Stimulated activated CD4-positive, alpha-beta T cell treated with anti-CD3 and anti-CD28 coated beads, Interleukin-1b, Interleukin-23, amount 100 ng/mL, for 48 hours (primary cell): ENCODE measurements at places on chromosomes 11 and 22.

GRCh38 chr11:2308713-2309112 lies 6.9 kb downstream of the TSPAN32 start:
- no peak for DNase-seq

GRCh38 chr11:103624708-103625623 lies 411.5 kb upstream of the DDI1 start:
- DNase-seq, result no peak

DNA sequence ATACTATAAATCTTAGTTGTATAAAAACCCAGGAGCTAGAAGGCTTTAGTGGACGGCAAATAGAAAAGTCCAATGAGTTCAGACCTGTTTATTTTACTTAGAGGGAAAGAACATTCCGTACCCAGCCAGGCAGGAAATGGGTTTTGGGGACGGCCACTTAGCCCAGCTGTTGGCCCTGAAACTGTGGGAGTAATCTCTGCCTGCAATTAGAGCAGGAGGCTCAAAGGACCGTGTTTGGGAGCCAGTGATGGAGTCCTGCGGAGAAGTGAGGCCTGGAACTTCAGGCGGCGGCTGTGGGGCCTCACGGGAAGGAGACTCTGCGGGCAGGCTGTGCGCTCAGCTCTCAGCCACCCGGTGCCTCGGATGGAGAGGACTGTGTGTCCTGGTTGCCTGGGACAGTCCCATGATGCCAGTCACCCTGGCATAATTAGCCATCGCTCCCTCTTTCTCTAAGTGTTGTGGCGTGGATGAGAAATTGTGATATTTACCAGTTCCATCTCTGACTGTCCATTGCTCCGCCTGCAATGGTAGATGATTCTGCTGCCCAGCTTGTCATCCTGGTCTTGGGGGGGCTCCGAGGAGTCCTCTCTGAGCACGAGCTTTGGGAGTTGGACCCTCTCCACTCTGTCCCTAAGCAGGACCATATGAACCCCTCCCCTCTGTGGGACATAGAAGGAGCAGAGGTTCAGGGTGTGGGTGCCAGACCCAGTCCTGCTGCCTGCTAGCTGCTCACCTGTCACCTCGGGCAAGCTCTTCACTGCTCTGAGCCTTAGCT lies 530.3 kb downstream of the TBC1D22A start:
- DNase-seq, result no peak

- DNase-seq, result no peak
Measured at GRCh38 chr22:39710380-39711150, 140.0 kb downstream of the CACNA1I start.

- no peak for DNase-seq
Measured at GRCh38 chr11:77823775-77824174, 2.8 kb downstream of the AAMDC start.

DNA sequence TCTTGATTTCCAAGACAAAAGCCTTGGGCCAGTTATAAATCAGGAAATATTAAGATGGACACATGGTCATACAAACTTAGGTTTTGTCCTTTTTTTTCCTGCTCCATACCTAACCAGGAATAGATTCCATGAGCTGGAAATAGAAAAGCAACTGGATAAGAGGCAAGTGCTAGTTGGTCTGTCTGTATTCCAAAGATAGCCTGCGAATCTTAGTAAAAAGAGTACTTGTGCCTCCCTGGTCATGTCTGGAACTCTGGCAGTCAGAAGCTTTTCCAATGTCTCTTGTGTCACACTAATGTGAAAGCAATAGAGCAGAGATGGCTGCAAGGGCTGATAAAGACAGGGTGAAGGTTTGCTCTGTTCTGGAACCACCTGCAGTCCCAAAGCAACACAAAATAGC lies 590.2 kb upstream of the ANO5 start:
- DNase-seq, result no peak

DNA sequence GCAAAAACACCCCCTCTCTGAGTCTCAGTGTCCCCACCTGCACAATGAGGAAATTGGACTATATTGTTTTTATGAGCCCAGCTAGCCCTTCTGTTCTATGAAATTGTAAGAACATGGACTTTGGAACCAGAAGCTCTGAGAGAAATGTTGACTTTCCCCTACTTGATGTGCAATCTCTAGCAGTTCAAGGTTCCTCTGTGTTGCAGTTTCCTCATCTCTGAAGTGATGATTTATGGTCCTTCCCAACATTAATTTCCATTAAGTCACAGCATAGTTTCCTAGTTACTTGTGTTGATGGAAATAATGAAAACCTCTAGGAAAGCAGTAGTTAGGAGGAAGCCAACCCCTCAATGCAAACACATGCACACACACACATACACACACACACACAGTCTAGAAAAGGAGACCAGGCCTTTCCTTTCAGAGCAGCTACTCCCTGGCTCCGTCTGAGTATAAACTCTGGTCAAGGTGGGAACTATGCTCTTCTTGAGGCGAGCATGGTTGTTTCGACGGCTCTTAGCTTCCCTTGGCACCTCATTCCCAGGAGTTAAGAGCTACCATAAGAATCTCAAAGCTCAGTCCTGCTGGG lies 518.4 kb downstream of the SOX6 start:
- DNase-seq, result no peak

DNA sequence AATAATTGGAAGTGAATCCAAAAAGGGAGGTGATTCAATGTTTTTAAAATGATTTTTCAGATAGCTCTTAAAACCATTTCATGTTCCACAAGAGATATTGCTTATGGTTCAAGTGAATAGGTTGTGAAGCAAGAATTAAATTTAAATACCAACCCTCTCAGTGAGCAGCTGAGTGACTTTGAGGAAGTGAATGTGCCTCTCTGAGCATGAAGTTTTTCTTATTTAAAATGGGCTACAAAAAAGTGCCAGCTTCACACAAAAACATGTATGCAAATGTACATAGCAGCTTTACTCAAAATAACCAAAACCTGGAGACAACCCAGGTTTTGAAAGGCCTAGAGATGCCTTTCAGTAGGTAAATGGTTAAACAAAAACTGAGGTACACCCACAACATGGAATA lies 35.5 kb upstream of the GAB4 start:
- DNase-seq, result no peak

GRCh38 chr22:19806213-19807160 lies 45.9 kb downstream of the TBX1 start:
- DNase-seq, result no peak

- no peak for DNase-seq
Measured at GRCh38 chr22:29811377-29811776, 26.7 kb downstream of the ASCC2 start.

DNA sequence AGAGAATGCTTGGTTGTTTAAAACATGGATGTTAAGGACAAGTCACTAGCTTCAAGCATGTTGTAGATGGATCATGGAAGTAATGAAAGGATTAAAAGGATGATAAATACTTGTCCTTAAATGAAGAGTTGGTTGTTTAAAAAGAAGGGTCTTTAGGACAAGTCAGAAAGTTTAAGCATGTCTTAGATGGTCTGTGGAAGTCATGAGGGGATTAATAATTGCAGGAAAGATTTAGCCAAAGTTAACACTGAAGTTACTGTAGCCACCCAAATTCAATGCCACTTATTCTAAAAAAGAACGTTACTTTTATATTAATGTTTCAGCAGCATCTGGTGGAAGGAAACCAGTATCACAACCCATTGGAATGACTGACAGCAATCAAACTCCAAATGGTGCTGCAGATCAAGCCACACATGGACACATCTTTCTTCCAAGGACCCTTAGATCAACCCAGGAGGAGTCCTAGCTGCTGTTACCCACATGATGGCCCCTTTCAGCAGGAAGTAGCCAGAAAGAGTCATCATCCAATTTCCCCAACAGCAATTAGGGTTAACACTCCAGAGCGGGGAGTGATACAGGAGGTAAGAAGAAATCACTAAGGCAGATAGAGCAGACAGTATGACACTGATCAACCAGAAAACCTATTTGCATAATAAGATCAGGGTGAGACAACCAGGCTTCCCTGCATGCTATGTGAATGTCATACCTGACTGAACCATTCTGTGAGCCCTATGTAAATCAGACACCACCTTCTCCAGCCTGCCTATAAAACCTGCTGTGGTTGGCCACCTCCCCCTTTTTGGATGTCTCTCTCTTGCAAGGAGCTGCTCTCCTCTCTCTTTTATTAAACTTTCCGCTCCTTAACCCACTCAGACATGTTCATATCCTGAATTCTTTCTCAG lies 88.4 kb upstream of the GNAZ start:
- DNase-seq, result no peak

- DNase-seq, result no peak
Measured at GRCh38 chr11:48123254-48123875, 93.2 kb upstream of the OR4B1 start.

GRCh38 chr11:20511982-20512381 lies 87.4 kb upstream of the SLC6A5 start:
- DNase-seq, result no peak

- DNase-seq, result no peak
Measured at GRCh38 chr11:74470526-74470925, 3.2 kb upstream of the KCNE3 start.

DNA sequence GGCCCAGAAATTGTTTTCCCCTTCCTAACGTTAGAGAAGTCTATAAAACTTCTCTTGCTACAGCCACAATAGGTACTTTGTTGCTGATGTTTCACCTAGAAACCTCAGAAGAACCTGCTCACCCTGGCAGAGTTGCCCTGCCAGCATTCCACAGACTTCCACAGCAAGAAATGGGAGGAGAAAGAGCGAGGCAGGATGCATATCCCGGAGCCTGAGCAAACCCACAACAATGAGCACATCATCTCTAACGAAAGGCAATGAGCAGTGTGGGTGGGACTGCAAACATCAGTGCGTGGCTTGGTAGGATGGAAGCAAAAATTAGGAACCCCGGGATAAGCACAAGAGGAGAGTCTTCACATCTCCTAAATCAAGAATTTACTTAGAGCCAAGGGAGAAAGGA lies 892.3 kb downstream of the OPCML start:
- DNase-seq, result no peak

GRCh38 chr11:120389693-120390584 lies 53.7 kb downstream of the ARHGEF12 start:
- no peak for DNase-seq

- no peak for DNase-seq
Measured at GRCh38 chr11:66915046-66915832, 42.9 kb downstream of the PC start.

DNA sequence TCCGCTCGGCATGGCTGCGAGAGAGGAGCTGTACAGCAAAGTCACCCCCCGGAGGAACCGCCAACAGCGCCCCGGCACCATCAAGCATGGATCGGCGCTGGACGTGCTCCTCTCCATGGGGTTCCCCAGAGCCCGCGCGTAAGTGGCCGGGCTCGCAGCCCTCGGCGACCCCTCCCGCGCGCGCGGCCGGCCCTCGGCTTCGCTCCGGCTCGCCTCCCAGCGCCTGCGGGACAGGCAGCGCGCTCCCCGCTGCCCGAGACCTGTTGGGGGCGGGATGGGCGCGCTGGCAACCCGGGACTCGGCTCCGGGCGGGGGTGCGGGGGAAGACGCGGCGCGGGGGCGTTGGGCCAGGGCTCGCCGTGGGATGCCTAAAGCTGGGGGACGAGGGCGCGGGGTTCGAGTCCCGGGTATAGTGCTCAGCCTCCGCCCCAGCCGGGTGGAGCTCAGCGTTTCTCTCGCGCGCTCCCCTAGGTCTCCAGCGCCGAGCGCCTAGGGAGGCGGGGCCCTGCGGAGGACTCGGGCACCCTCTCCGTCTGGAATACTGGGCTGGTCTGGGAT lies 630 bp downstream of the UBASH3B start:
- peak; percentile 53 for DNase-seq

- no peak for DNase-seq
Measured at GRCh38 chr11:45666648-45667642, 1.5 kb upstream of the CHST1 start.

DNA sequence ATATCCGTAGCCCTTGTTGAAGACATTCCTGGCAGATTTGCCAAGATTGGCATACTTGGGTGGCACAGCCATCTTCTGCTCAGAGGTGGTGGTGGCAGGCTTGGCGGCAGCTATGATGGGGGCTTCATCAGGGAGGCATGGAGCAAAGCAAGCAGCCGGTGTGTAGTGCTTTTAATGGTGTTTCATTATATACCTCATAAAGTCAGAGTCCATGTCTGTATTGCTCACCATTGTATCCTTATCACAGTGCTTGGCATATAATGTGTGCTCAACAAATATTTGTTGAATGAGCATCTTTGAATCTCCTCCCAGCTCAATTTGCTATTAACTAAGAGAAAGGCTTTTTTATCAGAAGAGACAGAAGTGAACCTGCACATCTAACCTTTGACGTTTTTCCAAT lies 7.8 kb upstream of the DNHD1 start:
- DNase-seq, result no peak

- no peak for DNase-seq
Measured at GRCh38 chr22:34045311-34045710, 125.0 kb upstream of the LARGE1 start.

GRCh38 chr22:24506802-24507438 lies 11.8 kb downstream of the UPB1 start:
- no peak for DNase-seq

GRCh38 chr11:33742249-33742851 lies 6.1 kb upstream of the CD59 start:
- no peak for DNase-seq

DNA sequence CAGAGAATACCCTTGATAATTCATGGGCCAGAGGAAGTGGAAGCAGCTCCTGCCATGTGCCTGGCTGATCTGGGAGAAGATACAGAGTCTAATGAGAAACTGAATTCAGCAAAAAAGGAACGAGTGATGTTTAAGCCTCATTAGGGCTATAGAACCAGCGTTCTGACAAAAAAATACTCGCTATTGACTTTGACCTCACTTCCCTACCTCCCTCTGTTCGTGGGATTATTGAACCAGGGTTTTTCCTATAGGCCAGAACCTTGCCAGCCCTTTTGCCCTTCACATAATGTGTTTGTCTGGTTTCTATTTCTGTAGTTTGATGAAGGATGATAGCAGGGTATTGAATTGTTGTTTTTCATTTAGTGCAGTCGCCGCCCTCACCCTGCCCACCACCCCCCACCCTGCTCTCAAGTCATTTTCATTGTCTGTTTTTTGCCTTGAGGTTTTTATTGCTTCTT lies 7.6 kb upstream of the RBFOX2 start:
- no peak for DNase-seq

- no peak for DNase-seq
Measured at GRCh38 chr11:10914050-10914449, 56.2 kb upstream of the ZBED5 start.

- DNase-seq, result peak; percentile 89
Measured at GRCh38 chr11:33893711-33894397, 2.0 kb upstream of the LMO2 start.

DNA sequence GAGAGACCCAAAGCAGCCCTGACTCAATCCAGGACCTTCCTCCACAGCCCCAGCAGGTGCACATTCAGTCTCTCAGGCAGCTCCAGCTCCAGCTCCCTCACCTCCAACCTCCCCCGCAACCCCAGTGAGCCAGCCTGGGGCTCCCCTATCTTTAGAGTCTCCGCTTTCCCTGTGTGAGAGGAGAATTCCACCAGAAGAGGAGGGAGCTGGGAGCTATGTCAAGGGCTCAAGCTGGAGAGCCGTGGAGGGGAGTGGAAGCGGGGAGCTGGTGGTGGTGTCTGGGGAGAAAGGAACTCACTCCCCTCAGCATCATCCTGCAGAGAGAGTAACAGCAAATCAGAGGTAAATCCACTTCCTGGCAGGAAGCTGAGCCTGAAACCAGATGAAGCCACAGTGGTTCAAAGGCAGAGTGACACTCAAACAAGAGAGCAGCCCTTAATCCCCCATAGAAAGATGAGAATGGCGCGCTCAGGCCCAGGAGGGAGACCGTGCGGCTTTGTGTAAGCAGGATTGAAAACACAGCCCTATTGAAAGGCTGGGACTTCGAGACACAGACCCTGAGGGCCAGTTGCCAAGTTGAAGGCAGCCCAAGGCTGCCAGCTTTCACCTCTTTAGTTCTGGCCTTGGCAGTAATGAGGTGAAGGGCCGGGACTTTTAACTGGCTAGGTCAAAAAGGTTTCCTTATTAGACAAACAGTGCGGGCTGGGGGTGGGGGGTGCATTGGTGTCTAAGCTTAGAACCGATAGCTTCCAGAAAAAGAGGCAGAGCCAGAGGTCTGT lies 21.4 kb upstream of the CDON start:
- peak; percentile 16 for DNase-seq
